Stimulated activated CD8-positive, alpha-beta memory T cell treated with anti-CD3 and anti-CD28 coated beads, Interleukin-2, amount 100 ng/mL, for 1 hour (primary cell): ENCODE measurements at places on chromosomes 12 and 14.

- no peak for DNase-seq
Measured at GRCh38 chr12:79561401-79562132, 129.2 kb downstream of the PAWR start.

DNA sequence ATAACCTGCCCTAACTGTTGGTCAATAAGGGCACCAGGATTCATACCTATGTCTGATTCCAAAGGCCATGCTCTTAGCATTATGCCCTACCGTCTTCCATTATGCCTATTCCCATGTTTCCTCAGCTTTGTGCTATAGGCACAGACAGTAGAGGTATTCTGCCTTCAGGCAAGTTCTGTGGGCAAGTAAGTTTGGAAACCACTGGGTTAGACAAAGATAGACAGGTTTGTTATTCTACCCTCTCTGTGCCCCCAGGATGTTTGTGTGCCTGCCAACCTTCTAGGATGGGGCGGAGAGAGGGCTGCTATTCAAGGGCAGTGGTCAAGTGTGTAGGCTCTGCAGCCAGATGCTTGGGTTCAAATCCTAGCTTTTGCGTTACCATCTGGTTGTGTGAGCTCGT is 4.6 kb downstream of the RAPGEF3 start:
- no peak for DNase-seq

- no peak for DNase-seq
Measured at GRCh38 chr14:22410497-22410896, 178.5 kb downstream of the DAD1 start.

GRCh38 chr12:113370923-113371682 is 12.7 kb downstream of the PLBD2 start:
- no peak for DNase-seq

DNA sequence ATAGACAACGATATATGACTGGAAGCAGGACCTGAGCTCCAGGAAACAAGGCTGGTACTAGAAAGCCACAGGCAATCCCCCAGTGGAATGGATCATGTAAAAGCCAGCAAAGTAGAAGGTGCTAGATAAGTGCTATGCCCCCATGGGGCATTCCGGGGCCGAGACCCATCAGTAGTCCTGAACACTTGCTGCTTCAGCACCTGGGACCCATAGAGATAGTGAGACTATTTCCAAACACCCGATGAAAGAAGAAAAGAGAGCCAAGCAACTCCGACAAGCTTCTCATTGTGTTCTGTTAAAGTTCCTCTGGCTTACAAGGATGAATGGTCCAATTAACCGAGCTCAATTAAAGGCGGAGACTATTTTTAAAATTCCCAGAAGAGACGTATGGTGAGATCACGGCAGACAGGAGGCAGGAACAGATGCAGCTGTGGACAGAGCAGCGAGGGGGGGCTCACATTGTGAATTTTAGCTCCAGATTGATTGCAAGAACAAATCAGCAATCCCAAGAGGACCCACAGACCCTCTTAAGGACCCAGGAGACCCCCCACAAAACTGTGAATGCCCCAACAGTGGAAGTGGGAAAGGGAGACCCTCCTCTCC is 142.5 kb upstream of the OVCH1 start:
- no peak for DNase-seq

DNA sequence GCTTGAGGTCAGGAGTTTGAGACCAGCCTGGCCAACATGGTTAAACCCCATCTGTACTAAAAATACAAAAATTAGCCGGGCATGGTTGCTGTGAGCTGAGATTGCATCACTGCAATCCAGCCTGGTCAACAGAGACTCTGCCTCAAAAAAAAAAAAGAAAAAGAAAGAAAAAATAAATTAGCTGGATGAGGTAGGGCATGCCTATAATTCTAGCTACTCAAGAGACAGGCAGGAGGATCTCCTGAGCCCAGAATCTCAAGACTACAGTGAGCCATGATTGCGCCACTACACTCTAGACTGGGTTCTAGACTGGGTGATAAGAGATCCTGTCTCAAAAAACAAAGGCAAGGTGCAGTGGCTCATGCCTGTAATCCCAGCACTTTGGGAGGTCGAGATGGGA is 16.9 kb downstream of the PPP4R3A start:
- DNase-seq: no peak

DNA sequence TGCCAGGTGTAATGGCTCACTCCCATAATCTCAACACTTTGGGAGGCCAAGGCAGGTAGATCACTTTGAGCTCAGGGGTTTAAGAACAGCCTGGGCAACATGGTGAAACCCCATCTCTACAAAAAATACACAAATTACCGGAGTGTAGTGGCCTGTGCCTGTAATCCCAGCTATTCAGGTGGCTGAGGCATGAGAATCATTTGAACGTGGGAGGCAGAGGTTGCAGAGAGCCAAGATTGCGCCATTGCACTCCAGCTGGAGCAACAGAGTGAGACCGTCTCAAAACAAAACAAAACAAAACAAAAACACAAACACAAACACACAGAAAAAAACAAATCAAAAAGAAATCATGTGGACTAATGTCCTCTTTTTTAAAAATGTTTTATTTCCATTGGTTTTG is 104.4 kb downstream of the NUAK1 start:
- no peak for DNase-seq

DNA sequence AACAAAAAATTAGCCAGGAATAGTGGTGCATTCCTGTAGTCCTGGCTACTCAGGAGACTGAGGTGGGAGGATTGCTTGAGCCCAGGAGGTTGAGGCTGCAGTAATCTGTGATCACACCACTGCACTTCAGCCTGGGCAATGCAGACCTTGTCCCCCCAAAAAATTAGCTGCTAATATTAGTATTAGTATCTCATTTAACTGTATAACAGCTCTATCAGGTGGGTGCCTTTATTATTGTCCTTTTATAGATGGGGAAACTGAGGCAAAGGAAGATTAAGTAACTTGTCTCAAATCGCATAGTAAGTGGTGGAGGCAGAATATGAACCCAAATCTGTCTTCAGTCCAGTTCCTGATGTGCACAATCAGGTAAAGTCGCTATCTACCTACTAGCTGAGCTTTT is 142.3 kb upstream of the CRY1 start:
- DNase-seq: no peak

DNA sequence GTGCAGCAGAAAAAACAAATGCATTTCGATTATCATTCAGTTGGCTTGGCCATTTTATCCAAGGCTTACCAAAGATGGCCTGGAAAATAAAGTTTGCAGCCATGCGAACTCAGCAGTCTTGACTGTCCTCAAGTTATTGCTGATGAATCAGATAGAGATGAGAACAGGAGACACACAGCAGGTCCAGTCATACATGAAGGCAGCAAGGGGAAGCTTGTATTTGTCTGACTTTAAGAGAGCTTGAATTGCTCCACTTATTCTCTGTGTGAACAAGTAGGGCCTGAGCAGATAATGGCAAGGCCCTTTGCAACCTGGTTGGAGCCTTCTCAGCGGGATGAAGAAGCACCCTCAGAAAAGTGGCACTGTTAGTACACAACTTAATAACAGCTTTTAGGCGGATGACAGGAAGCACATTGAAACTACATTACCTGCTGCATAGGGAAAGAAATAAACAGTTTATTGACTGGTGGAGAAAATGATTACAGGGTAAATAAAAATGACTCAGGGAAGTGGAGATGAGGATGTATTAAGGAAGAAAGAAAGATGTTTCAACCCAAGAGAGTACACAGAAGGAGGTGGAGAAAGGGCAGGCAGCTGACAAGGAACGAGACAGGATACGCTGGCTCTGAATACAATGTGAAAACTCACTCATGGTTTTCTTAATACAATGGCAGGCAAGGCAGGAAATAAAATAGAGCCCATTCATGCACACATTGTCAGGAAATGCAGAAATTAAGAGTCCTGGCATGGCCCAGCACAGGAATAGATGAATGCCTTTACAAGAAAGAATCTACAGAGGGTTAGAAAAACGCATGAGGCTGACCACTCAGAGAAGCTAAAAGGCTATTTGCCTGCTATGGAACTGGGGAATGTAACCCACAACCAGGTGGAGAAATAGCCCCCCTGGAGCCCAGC is 128.4 kb downstream of the GALC start:
- DNase-seq: no peak

DNA sequence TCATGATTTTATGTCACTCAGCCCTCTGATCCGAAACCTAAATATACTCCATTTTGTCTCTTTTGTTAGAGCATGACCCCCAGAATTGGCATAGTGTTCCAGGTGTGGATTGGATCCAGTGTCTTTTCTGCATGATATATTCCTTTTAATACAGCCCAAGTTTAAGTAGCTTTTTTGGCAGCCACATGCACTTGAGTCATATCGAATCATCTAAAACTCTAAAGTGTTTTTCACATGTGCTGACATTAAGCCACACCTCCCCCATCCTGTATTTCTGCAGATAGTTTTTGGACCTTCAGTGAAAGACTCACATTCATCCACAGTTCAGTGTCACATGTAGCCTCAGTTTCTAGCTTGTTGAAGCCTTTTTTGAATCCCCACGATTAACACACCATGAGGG is 30.6 kb downstream of the BORCS5 start:
- DNase-seq: no peak

GRCh38 chr14:25557466-25557865 is 507.5 kb upstream of the STXBP6 start:
- DNase-seq: no peak

GRCh38 chr12:26810330-26810729 is 22.7 kb downstream of the ITPR2 start:
- no peak for DNase-seq

DNA sequence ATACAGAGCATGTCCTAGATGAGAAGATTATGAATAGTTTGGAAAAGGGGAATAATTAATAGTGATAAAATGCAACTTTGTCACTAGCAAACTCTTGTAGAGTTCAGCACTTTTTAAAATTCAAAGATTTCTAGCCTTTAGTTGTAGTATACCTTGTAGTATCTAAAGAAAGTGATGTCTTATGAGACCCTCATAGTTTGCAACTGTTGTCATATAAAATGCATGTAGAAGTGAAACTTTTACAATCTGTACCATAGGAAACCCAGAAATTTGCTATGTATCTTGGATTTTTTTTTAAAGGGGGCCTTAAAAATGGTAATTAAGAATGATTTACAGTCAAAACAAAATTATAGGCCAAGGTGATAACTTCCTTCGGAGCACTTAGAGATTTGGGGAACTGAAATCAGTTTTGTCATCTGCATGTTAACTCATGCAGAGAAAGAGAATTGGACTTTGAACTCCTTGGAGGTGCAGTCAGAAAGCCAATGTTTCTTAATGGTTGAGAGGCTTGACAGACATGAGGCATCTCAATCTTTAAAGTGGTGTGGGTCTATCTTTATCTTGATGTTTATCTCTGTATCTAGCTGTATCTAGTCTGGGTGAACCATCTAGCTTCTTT is 1.3 kb downstream of the LRRK2 start:
- DNase-seq: no peak

GRCh38 chr14:50822501-50823042 is 8.4 kb downstream of the NIN start:
- no peak for DNase-seq

- DNase-seq: no peak
Measured at GRCh38 chr12:6664902-6665301, 2.0 kb upstream of the ING4 start.

DNA sequence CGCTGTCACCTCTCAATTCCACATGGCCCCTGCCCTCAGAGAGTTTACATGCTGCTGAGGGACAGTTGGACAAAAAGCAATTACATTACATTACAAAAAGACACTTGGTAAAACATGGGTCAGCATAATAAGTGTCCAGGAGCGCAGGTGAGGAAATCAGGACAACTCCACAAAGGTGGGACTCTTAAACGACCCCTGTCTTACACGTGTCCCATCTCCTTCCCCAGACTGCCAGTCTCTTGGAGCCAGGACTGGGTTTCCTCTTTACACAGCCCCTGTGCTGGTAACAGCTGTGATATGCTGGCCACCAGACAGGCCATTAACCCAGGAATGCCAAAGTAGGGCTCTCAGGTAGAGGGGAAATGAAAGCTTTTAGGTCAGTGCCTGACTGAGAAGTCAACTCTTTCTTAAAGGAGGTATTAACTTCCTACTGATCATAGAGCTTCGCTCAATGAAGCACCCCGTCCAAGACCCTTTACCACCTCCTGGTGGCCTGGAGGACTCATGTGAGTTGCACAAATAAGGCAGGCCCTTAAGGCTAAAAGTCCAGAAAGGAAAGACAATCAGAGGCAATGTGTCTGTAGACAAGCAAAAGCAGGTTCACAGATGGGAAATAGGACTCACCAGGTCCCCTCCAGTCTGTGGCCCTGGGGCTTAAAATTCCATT is 55.5 kb downstream of the ANO2 start:
- no peak for DNase-seq

DNA sequence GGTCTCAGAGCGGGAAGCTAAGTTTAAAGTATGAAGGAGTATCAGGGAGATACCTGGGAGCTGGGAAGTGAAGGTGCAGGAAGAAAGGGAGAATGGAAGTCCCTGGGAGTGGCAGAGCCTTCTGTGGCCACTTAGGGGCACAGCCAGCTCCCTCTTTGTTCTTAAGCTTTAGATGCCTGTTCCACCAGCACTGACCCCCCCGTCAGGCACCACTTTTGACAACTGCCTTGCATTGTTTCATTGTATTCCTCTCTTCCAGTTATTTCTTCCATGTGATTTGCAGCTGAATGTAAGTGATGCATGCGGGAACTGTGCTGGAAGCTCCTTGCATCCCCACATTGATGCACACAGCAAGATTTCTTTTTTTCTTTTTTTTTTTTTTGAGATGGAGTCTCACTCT is 2.6 kb downstream of the GALNT16 start:
- no peak for DNase-seq

- no peak for DNase-seq
Measured at GRCh38 chr12:53063708-53064612, 14.1 kb downstream of the TNS2 start.

DNA sequence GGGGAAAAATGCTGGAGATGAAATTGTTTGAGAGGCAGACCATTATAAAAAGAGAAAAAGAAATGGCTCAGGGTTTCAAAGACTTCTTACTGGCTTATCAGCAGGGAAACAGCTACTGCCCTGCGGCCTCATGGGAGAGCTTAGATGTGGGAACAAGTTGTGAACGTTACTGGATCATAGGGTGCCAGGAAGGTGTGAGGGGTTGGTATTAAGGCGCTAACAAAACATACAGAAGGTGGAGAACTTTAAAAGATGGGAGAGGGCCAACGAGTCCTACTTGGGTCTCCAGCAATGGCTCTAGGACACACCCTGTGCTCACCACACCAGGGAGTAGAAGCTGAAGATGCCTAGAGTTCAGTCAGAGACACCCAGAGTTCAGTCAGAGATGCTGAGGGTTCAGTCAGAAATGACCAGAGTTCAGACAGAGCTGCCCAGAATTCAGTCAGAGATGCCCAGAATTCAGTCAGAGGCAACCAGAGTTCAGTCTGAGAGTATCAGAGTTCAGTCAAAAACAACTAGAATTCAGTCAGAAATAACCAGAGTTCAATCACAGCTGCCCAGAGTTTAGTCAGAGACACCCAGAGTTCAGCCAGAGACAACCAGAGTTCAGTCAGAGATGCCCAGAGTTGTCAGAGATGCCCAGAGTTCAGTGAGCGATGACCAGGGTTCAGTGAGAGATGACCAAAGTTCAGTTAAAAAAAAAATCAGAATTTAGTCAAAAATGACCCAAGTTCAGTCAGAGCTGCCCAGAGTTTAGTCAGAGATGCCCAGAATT is 1103.6 kb downstream of the BCL11B start:
- DNase-seq: no peak

- DNase-seq: no peak
Measured at GRCh38 chr12:4015225-4016091, 142.3 kb upstream of the PARP11 start.
